Right cardiac atrium (tissue), 5 donors: ENCODE measurements at places on chromosomes 11 and 22. TPM values are rescaled to one million over a fixed set of nuclear protein-coding genes. Genes with fewer than 3 reads are reported as not detected.
A peak's percentile ranks its signal among the peaks of the same experiment; 100 is the strongest.

HEPHL1 gene
- total RNA-seq: not detected

DNA sequence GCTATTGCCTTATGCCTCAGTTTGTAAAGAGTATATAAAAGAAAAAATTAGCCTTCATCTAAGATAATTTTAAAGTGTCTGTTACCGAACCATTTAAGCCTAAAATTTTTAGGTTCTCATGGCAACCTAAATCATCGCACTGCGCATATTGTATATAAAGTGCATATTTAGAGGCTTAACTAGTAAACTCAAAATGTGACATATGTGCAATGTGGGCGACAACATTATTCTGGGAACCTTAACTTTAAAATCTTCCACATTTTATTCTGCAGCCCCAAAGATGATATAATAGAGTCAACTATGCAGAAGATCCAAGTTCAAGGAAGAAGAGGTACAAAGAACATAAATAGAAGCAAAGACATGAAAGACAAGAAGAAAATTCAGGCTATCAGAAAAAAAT is 23.0 kb downstream of the CELF1 start:
- DNase-seq: no peak

GRCh38 chr11:113876074-113876797 is 864 bp upstream of the USP28 start:
- DNase-seq: peak; percentile 61

DNA sequence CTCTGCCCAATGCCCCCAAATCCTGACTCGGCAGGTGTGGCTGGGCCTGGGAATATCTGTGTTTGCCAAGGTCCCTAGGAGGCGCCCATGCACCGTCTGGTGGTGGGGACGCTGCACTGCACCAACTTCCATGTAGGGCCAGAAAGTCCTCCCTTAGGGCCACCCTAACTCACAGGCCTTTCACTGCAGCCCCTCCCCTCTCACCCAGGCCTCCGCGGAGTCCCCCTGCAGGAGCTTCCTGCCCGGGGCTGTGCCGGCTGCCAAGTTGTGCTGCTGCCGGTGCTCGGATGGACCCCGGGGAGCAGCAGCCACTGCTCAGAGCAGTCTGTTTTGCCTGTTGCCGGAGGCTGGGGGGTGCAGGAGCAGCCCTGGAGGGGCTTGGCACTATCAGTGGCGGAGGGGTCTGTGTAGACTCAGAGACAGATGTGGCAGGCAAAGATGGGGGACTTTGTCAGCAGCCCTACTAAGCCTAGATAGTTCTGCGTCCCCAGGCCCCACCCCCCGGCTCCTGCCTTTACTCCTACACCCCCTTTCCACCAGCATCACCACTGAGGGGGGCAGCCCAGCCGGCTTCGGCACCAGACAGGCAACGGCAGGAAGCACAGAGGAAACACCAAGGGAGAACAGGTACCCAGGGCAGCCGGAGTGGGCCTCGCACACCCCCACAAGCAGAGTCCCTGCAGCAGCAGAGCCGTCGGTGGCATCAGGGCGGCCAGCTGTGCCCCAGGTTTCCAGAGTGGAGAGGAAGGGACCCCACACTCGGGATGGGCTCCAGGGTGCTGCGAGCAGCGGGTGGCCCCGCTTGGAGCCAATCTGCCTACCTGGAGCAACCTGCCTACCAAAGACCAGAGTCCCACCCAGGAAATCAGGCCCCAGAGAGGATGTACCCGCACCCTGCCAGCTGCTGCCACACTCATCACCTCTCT is 124.3 kb downstream of the TRIM29 start:
- DNase-seq: peak; percentile 74

- DNase-seq: peak; percentile 96
These were observed 176.7 kb upstream of the NCAM1 start for GRCh38 chr11:112784323-112785073.

DNA sequence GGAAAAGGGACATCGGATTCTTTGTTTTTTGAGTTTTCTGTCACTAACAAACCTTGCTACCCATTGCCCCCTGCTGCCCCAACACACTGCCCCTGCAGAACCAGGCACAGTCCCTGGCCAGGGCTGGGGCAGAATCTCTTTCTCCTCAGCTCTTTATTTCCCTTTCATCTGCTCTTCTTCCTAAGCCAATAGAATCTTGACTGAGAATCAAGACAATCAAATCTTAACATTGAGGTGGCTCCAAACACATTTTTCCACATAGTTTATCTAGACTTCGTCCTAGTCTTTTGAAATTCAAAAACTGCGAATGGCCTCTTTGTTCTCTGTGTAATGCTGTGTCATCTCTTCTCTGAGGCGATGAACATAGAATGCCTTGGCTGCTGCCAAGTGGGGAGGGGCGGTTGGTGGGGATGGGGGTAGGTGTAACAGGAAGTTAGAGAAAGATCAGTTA is 16.1 kb upstream of the NTM start:
- no peak for DNase-seq

- DNase-seq: peak; percentile 64
These were observed 679 bp upstream of the DPP3 start for GRCh38 chr11:66479394-66480116.

DNA sequence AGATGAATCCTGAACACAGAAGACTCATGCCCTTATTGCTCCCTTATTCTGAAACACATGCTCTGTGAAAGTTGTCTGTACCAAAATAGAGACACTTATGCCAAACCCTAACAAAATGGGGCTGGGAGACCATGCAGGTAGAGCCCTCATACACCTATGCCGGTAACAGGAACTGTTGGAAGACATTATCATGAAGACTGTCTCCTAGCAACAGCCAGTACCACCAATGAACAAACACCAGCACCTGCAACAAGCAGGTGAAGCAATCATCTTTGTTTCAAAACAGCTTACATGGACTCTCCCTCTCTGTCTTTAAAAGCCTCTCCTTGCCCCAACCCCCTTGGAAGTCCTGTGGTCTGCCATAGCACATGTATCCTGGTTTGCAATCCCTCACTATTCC is 17.2 kb downstream of the SLC5A4 start:
- DNase-seq: no peak

JHY gene
- 5.5 TPM for total RNA-seq

DNA sequence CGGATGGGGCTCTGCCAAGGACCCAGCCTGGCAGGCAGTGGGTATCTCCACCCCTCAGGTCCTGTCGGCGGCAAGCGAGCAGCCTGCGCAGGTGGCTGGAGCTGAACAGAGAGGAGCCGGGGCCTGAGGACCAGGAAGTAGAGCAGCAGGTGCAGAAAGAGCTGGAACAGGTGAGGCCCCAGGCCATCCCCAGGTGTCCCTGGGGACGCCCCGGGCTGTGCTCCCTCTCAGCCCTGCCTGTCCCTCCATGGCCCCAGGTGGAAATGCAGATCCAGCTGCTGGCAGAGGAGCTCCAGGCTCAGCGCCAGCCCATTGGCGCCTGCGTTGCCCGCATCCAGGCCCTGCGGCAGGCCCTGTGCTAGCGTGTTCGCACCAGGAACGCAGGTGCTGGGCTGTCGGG is 44.0 kb downstream of the PISD start:
- no peak for DNase-seq

GRCh38 chr22:17970201-17970708 is 54.1 kb downstream of the MICAL3 start:
- DNase-seq: no peak

DSCAML1 gene
- total RNA-seq: 1.4 TPM

- peak; percentile 58 for DNase-seq
These were observed 1.5 kb downstream of the THAP7 start for GRCh38 chr22:21000207-21000986.

DNA sequence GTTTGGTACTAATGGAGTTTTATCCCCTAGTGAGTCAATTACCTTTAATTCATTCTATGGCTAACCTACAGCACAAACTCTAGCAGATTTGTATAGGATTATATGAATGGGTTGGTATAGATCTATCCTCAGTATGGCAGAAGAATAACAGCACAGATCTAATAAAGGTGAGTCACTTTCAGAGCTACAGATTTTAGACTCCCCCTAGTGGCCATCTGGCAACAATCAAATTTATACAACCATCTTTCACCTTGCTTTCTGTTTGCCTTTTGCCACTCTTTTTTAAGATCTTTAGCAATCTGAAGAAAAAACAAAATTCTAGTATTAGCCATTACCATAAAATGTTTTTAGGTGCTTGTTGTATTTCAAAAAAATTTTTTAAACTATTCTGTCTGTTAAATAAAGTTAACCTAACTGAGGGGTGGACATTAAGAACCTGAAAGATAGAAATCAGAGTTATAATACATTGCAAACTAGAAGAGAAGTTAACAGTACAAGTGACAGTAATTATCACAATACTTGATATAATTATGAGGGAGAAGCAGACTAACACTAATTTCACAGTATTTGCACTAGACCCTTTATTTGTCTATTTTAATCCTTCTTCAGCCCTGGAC is 25.8 kb downstream of the DDIAS start:
- DNase-seq: no peak

- DNase-seq: no peak
These were observed 35.8 kb downstream of the FEZ1 start for GRCh38 chr11:125460275-125460674.
